ENCODE measurements at places on chromosomes 7 and 10.

DNA sequence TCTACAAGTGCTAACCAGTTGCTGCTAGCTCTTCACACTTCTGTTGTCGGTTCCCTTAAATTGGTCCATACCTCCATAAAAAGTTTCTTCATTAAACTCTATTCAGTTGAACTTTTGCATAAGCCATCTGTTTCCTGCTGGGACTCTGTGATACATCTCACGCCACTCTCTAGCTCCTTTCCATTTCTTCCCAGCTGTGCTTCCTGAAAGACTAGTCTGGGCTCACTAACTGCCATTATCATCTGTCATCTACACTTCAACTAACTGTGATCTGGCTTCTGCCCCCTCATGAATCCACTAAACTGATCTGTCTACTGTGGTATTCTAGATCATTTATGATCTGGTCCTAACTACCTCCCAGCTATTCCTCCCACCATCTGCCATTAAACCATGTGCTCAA is 78.3 kb downstream of the ELAPOR2 start:
- DNase-seq: no peak

DNA sequence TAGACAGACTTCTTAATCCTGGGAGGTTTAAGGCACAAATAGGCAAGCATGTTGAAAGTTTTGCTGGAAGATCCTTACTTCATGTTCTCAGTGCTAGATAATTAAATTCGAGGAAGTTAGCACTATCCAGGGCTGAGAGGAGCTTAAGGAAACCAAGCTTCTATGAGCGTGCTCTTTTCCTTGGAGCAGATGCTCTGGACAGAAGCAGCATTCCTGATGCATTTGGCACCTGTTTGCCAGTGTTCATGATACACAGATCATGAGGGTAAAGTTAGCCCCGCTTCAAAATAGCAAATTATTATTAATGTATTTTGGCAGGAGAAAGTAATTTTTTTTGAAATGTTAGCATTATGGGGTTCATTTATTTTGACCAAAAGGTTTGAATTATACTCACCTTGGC is 9.4 kb downstream of the HDAC9 start:
- DNase-seq: no peak

DNA sequence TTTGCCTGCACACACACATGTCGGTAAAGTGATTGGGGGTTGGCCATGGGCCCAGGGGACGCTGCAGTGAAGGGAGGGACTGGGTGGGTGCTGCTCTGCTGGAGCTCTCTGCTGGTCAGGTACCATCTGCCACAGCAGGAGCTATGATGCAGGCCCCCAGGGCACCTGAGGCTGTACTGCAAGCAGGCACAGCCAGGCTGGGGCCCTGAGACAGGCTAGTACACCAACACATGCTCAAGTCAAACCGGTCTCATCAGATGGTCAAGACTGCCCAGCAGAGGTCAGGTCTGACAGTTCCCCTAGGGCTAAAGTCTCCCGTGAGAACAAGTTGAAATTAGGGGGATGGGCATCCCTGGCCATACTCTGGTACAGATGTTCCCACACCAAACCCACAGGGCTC is 118.3 kb upstream of the THSD7A start:
- no peak for DNase-seq

DNA sequence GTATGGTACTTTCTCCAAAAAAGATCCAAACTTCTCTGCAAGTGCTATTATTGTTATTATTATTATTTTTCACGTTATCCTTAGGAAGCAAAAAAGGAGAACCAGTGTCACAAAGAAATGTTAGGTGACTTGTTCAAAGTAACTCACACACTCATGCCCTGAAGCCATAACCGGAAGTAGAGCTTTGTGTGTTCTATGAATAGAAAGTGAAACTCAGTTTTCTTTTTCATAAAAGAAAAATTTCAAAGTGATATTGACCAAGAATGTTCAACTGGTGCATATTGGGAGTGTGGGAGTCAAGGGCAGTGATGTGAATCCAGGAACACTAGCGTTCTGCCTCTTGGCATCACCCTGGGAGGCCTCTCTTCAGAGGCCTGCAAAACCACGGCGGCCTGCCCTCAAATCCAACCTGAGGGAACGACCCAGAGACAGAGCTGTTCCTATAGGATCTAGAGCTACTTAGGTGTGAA is 106.1 kb downstream of the PRKCQ start:
- DNase-seq: peak; percentile 24

DNA sequence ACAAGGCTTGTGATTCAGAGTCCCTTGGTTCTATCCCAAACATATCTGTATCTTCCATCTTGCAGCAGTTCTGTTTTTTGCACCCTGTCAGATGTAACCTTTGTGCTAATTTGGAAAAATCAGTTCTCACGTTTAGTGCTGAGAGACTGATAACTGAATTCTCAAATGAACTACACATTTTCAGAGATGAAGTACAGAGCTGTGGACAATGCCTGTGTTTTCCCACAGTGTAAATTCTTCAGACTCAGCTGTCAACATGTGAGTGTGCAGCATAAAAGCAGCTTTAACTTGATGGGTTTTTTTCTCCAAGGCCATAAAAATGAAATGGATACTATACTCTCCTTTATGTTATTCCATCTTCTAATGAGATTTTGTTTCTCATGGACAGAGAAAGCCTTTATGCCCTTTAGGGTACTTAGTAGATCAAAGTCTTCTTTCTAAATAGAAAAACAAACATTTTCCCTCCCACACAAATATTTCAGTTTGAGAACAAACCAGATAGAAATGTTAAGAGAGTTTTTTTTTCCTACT is 150.9 kb downstream of the SEMA3A start:
- no peak for DNase-seq

DNA sequence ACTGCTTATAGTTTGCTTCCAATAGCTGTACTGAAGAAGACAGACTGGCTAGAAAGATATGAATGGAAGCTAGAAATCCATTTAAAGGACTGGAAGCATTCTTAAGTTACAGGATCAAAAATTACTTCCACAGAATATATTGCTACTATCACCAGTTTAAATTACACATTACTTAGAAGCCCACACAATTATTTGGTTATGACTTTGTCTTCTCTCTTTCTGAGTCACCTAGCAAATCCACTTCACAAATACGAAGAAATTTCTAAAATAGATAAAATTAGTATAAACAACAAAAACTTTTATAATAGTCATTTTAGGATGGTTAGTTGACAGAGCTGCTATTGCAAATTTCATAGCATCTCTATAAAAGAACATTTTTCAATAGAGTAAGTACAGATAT is 108.1 kb downstream of the SNX13 start:
- no peak for DNase-seq

- no peak for DNase-seq
These were observed 331.5 kb upstream of the RNF32 start for GRCh38 chr7:156309016-156309620.

DNA sequence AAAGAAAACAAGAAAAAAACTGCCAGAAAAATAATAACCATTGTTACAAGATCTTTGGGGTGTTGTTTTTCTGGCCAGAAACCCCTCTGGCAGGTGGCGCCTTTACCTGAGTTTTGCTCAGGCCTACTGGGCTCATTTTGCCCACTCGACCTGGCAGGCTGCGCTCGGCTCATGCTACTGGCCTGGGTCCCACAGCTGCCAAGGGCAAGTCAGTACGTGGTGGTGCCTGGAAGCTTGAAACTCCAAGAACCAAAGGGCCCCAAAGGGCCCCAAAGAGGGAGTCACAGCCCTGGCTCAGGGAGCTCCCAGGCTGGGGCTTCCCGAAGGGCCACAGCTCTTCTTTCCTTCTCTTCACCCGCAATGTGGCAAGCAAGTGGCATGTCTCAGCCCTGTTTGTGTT is 42.7 kb downstream of the CACUL1 start:
- no peak for DNase-seq

DNA sequence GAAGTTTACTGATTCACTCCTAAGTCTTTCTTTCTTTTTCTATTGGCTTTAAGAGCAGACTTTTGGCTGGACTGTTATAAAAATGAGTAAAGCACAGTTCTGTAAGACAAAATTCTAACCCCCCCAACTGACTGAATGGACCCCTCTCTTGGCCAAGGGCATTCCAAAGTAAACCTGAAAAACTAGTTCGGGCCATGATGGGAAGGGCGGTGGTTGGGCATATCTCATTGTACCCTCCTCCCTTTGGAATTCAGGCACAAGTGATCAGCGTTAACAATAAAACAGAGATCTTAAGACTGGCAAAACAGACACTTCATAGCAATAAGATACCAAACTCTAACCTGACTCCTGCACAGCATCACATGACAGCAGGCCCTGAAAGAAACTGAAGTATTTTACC is 6.1 kb upstream of the KIF20B start:
- no peak for DNase-seq

DNA sequence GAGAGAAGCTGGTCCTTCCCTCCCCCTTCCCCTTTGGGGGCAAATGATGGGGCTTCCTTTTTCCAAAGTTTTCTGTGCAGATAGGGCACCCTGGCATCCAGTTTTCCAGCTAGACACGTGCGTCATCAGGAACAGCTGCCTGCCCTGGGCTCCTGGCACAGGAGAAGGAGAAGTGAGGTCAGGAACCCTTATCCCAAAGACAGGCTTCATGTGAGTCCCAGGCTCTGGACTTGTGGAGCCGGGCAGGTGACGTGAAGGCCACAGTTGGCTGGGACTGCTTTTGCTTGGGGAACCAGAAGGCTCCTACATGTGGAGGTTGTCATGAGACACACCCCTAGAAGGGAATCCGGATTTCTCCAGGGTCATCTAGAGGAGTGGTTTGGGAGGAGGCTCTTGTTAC is 66.5 kb downstream of the RBM20 start:
- no peak for DNase-seq

DNA sequence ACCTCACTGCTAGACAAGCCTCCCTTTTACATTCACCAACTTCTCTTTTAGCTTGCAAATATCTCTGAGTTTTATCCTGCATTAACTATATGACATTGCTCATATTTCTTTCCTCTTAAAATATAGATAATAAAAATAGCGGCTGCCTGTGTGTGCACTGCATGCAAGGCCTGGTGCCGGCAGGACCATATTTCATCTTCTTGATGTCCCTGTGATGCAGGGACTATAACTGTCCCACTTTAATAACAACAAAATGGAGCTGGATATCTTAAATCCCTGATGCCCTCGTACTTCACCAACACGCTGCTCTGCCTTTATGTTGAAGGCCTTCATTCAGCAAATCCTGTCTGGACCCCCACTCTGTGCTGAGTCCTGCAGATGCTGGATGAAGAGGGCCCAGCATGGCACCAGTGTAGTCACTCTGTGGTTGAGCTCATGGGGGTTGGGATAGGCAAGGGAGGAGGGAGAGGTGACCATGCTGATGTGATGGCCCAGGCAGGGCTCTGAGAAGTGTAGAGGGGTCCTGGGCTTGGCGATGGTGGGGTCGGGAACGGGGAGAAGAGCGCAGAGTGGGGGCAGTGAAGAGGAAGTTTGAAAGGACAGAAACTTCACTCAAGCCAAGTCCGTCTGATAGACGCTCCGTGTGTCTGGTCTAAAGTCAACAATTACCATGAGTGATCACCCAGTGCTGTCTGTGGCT is 40.4 kb downstream of the C10orf90 start:
- DNase-seq: no peak

- DNase-seq: no peak
These were observed 257.1 kb downstream of the CDK14 start for GRCh38 chr7:90853205-90853604.

- no peak for DNase-seq
These were observed 15.2 kb upstream of the EXOC6 start for GRCh38 chr10:92832998-92833650.

GRCh38 chr10:122849900-122850605 is 4.4 kb upstream of the CUZD1 start:
- no peak for DNase-seq

DNA sequence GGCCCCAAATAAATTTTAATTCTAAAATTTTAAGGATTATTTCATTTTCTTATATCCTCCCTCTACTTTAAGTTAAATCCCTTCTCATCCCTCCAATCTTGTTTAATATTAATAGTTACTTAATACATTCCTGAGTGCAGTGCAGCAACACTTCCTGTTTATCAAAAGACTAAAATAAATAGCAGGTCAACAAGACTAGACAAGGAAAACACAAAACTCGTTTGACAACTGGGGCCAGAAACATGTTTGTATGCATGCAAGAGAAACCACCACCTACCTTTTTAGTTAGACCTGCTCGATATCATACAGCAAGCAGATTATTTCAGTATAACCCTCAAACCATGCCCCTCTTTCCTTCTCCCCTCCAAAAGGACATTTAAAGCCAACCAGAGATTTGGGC is 95.8 kb downstream of the PARD3 start:
- no peak for DNase-seq

- no peak for DNase-seq
These were observed 157.1 kb downstream of the ETV1 start for GRCh38 chr7:13832346-13832745.

All from activated naive CD8-positive, alpha-beta T cell treated with anti-CD3 and anti-CD28 coated beads for 36 hours (primary cell).